Neural progenitor cell (in vitro differentiated cells): ENCODE measurements at places on chromosomes 1 and 21. TPM values are rescaled to one million over a fixed set of nuclear protein-coding genes. Genes with fewer than 3 reads are reported as not detected.
A peak's percentile ranks its signal among the peaks of the same experiment; 100 is the strongest.

The ADAMTS5 gene
- under 0.01 TPM in 1 of 2 replicates, not detected in the other for total RNA-seq

DNA sequence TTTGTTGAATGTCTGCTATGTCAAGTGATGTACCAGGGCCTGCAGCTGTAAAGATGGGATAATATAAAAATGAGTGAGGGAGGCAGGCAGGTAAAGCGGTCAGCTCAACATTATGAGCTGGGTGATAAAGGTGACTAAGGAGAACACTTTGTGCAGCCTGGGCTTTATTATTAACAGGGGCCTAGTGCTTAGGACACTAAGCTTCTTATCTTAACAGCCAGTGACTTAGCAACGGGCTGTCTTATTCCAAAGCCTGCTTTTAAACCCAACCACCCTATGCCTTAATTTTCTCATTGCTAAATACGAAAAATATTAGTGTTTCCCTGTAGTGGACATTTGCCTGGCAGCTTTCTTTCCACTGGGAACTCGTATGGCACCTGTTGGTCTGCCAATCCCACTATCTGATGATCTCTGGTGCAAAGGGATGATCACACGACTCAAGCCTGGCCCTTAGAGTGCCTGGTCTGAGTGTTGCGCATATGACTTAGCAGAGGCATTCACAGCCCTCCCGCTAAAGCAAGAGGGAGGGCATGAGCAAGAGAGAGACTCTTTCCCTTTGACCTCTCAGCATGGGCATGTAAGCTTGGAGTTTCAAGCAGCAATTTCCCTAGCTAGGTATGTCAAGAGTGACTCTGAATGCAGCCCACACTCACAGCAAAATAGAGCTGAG, 98.6 kb upstream of the PAPPA2 start:
- peak; percentile 29 for DNase-seq

DNA sequence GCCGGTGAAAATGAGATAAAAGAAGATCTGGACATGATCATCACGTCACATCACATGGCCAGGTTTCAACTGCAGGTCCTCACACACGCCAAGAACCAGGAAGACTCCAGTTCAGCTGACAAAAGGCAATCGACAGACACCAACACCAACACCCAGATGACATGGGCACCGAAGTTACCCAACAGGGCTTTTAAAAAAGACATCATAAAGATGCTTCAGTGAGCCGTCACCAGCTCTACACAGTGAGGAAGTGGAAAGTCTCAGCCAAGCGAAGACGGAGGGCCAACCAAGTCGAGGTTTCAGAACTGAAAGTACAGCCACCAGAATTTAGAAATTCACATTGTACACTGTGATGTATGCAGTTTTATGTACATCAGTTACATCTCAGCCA, 154.3 kb upstream of the COL6A1 start:
- no peak for DNase-seq

GRCh38 chr1:201578008-201578888, 39.3 kb downstream of the NAV1 start:
- DNase-seq = no peak

GRCh38 chr1:87513966-87514660, 185.4 kb downstream of the LMO4 start:
- DNase-seq = no peak
